Iris pigment epithelial cell (primary cell): ENCODE measurements at places on chromosomes 5 and 9.

DNA sequence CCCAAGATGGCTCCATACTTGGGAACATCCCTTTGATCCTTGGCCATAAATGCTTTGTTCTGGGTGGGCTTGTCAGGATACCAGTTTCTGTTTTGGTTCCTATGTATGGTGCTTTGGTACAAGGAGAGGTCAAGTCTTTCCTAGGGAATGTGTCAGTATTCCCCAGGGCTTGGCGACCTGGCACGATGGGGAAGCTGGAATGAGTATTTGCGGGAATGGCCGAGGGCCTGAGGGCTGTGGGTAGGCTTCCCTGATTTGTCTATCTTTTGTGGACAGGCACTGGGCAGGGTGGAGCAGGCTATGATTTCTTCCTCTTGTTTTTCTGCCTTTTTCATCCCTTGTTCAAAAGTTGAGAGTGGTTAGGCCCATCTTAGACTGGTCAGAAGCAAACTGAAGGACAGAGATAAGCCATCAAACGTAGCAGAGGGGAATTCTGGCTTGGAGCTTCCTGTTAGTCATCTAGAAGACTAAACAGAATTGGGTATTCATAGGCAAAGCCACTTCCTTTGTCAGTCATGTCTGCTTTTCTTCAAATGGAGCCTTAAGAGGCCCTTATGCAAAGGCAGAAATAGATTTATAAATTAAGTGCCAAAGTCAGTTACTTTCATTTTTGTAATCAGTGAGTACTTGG is 13.7 kb downstream of the DOCK2 start:
- peak; percentile 92 for DNase-seq

GRCh38 chr9:70466976-70467561 is 52.6 kb upstream of the KLF9 start:
- peak; percentile 94 for DNase-seq

DNA sequence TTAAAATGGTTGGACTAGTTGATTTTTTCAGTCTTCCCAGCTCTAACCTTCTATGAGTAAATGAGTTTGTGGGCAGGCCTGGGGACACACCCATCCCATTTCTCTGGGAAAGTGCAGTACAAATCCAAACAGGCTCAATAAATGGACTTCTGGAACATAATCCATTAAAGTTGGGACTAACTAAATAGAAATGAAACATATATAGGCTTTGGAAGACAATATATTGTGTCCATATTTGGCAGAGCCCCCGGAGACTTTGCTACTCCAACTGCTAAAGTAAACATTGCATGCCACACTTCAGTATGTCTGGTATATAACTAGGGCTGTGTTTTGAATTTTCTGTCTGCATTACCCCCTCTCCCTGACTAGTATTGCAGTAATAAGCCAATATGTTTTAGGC is 191.4 kb upstream of the DAB2 start:
- no peak for DNase-seq

DNA sequence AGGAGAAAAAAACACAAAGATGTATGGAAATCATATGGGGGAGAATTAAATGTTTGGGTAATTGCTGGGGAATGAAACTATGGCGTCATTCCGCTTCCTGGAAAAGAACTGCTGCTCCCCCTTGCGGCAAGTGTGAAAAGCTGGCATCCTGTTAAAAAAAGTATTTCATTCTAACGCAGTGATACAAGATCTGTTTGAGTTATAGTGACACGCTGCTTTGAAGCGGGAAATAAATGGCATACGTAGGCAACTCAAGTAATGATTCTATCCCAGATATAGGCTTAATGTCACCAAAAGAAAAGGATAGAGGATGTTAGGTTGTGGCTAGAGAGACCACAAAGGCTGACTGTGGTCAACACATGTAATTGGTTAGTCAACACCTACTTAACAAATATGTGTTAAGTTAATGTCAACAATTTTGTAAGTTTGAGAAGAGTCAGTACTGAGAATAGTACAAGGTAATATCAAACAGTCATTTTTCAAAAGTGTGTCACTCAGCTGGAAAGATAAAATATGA is 70.2 kb upstream of the ALDH1A1 start:
- DNase-seq: peak; percentile 73

GRCh38 chr5:15452781-15453180 is 47.2 kb upstream of the FBXL7 start:
- DNase-seq: peak; percentile 14

DNA sequence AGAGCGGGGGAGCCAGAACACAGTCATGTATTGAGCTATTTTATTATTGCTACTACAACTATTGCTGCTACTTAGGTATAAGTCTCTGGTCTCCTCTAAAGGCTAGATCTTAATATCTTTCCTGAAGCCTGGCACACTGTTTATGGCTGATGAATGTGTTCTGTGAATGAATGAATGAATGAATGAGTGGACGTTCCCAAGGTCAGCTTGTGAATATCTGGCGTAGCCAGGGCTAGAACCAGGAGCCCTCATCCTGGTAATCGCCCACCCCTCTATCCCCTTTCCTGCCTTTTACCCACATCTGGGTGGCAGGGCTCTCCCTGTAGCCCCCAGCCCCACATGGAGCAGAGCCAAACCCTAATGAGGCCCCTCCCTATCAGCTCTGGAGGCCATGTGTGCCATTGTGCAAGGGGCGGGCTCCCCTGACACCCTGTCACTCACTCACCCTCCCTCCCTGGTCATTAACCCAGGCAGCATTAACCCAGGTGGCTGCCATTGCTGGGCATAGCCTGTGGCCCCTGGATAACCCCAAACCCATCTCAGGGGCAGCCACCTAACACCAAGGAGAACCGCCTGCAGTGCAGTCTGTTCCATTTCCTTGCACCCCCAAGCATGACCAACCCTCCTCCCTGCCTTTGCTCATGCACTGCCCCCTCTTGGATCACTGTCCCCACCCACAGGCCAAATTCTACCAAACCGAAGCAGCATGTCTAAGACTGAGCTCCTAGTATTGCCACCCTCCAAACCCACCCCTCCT is 2.0 kb upstream of the AKNA start:
- no peak for DNase-seq

DNA sequence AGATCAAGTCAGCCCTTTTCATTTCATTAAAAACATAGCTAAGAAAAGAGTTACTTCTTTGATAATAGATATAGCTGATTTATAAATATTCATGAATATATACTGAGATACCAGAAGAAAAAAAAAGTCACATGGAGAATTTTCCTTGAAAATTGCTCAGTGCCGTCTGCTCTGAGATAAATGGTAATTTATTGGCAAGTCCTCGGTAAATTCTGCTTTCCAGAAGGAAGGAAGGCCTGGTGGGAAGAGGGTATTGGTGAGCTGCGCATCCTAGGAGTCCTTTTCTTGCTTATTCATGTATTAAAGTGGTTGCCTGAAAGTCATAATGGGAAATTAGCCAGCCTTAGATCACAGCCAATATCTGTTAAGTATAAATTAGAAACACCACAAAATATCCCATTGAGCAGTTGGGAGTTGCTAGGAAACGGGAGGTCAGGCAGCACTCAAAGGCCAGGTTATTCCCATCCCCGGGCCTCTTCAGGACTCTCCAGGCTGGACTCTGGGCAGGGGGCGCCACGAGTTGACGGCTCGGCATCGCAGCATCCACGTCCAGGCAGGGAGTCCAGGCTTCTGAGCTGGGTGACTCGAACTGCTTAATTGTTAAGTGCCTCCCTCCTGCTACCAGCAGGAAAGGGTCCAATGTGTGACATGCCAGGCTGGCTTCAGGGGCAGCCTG is 116.7 kb upstream of the RETREG1 start:
- no peak for DNase-seq

DNA sequence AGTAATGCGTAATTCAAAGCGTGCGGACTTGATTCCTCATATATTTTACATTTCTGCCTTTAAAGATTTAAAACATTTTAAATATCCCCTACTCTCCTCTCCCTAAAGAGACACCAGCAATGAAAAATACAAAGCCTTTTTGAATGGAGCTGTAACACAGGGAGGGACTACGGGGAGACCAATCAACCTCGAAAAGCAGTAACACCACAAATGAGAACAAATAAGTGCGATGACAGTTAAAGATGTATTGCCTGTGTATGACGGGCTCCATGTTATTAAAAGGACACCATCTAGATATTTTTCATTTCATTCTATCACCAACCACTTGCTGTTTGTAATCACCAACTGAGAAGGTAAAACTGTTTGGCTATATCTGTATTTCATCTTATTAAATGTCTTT is 230.3 kb upstream of the TBCA start:
- DNase-seq: no peak

- peak; percentile 51 for DNase-seq
Measured at GRCh38 chr5:172048539-172049101, 42.2 kb upstream of the FBXW11 start.

DNA sequence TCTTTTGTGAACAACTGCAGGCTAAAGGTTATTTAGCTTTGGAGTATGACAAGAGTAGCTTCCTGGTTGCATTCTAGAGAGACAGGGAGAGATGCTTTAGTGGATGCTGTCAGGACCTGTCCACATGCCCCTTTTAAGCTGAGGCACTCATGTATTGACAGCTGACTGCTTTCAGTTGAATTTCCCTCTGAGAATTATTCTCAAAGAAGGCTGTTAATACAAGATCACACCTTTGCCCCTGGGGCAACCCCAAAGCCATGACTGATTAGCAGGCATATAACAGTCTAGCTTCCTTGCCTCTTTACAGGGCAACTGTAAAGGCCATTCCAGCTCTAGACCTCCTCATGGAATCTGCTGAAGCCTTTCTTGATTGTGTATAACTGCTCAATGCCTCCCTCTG is 117.6 kb upstream of the ATP10B start:
- no peak for DNase-seq

DNA sequence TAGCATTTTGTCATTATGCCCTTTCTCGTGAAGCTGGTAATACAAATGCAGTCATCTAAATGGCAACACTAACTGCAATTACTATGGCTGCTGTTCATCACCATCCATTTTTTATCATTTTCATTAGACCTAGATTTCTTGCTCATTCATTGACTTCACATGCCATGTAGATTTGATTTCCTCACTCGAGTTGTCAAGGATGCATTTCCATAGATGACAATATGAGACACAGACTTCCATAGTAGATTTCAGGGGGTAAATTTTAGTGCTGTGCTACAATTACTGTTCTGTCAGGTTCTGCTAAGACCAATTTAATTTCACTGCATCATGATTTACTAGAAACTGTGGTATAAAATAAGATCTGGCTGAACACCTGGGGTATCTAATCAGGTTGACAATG is 589.2 kb downstream of the SEMA5A start:
- DNase-seq: no peak

DNA sequence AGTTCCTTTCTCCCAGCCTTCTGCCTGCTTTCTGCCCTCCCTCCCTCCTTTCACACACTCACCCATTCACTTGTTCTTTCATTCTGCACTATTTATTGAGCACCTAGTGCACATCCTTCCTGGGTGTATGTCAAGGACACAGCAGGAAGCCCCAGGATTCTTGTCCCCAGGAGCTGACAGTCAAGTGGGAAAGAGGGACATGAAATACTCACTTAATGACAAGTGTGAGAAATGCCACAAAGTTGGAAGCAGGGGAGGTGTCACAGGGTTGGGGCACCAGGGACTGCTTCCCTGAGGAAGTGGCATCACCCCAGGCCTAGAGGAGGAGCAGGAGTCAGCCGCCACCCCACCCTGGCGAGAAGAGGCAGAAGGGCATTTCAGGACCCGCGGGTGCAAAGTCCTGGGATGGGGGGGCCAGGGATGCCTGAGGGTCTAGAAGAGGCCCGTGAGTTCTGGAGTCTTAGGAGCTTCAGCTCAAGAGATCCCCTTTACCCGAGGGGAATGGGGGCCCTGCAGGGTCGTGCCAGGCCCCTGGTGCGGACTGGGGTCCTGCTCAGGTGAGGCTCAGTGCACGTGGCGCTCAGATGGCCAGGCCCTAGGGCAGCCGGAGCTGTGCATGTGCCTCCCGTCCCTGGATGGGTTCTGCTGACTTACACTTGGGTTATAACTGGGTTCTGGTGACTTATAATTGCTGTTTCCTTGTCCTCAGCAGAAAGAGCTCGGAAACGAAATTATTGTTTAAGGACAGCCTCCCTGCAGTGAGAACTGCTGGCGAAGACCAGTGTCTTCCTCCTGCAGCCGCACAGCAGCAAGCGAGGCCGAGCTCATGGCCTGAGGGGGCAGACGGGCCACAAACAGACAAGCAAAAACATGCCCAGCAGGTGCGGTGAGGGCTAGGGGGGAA is 16.9 kb upstream of the LAMC3 start:
- DNase-seq: no peak
